Stimulated activated CD4-positive, alpha-beta T cell treated with anti-CD3 and anti-CD28 coated beads, Interleukin-1b, Interleukin-23, amount 100 ng/mL, for 48 hours (primary cell): ENCODE measurements at places on chromosomes 1 and 21.
A peak's percentile ranks its signal among the peaks of the same experiment; 100 is the strongest.

- peak; percentile 42 for DNase-seq
Measured at GRCh38 chr21:14453339-14454015, 70.5 kb upstream of the HSPA13 start.

- peak; percentile 87 for DNase-seq
Measured at GRCh38 chr1:148263128-148263905, 111.2 kb upstream of the NBPF11 start.

GRCh38 chr1:16612332-16613172 lies 812 bp downstream of the NBPF1 start:
- DNase-seq = no peak

- no peak for DNase-seq
Measured at GRCh38 chr1:176682830-176683535, 220.0 kb downstream of the PAPPA2 start.

DNA sequence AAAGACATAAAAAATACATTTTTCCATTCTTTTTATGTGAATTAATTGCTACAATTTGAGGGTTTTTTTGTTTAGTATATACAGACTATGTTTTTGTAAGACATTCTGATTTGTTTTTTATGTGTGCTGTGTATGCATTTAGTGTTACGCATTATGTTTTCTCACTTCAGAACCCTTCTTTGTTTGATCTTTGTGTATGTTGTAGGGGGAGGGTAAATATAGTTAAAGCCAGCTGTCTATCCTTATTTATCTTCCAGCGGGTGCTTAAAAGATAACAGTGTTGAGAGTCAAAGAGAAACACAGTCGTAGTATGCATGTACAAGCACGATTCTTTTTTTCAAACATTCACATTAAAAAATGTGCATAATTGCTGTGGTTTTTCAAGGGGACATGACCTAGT lies 97.5 kb upstream of the KIAA1614 start:
- no peak for DNase-seq

DNA sequence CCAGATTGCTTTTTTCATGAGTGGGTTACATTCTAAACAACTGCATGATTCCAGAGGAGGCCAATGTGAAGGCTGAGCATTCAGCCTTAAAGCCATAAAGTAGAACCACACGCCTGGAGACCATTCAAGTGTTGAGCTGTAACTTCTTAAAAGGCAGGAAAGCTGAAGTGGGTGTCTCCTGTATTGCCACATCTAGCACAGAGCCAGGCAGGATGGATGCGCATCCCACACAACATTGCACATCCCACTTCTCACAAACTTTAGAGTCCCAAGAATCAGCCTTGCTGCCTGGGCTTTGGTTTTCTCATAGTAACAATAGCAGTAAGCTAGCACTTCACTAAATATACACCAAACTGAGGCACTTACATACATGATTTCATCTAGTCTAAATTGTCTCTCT lies 151.7 kb downstream of the DAB1 start:
- DNase-seq = no peak

DNA sequence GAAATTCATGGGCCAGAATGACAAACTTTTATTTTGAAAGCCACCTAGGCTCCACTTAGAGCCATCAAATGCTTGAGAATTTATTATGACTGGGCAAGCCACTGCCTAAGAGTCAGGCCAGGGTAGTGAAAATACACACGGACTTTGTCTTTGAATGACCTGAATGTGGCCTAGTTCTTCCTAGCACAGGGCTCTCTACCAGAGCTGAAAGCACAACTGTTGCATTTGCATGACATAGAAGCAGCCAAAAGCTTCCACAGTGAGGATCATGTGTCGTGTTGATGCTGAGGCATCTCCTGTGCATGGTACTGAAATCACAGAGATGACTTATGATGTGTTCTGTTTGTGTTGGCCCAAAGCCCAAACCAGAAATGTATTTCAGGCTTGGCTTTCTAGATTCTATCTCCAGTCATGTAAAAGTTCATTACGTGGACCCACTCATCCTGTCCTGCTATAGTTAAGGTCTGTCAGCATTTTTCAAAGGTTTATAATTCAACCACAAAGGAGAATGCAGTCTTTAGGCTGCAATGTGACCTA lies 164.0 kb upstream of the UBE2U start:
- DNase-seq = no peak

GRCh38 chr1:150487763-150488115 lies 520 bp downstream of the TARS2 start:
- DNase-seq = no peak

GRCh38 chr21:27586986-27587385 lies 620.1 kb upstream of the ADAMTS5 start:
- no peak for DNase-seq

- no peak for DNase-seq
Measured at GRCh38 chr21:36785615-36786014, 86.7 kb downstream of the SIM2 start.

DNA sequence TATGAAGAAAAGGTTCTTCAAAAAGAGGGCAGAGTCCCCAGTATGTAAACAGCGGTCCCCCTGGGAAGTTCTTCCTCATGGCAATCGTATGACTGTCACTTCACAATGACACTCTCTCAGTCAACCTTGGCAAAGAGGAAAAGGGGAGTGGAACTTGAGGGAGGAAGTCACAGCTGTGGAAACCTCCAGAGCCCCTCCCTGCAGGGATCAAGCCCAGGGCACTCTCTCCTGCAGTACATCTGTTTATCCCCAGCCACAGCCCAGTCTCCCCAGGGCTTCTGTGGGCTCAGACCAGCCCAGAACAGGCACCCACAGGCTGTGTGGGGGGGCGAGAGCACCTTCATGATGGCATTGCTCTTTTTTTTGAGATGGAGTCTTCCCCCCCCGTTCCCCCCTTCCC lies 2.0 kb downstream of the ATP13A2 start:
- DNase-seq = no peak

DNA sequence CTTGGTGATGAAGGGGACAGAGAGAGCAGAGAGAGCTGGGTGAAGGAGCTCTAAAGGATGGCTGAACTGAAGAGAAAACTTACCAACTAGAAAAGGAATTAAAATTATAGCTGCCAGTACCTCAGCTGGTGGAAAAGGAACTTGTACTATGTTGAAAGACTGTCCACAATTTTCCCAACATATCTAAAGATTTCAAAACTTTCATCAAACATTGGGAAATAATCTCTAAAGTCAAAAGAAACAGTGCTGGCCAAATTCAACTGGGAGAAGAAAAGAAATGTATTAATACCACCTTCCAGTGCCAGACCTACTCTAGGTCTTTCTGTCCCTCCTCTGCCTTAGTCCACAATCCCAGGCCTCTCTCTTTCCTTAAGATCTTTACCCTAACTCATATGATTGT lies 6.1 kb downstream of the SMG5 start:
- no peak for DNase-seq

GRCh38 chr1:17339521-17339920 lies 31.5 kb downstream of the PADI4 start:
- no peak for DNase-seq

DNA sequence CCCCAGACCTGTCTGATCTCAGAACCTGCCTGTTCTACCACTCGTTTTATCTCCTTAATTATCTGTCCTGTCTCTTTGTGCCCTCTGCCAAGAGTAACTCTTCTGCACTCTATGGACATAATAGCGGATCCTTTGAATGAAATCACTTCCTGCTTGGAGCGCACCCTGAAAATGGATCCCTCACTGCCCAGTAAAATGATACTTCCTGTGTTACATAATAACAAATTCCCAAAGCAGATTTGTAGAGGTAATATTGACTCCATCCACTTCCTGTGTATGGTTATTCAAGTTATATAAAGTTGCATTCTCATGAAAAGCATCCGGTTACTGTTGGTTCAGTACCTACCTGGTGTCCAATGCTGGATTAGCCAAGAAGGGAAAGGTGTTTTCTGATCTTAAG lies 246.0 kb downstream of the TRABD2B start:
- no peak for DNase-seq

GRCh38 chr1:53766194-53766742 lies 27.3 kb upstream of the GLIS1 start:
- no peak for DNase-seq

DNA sequence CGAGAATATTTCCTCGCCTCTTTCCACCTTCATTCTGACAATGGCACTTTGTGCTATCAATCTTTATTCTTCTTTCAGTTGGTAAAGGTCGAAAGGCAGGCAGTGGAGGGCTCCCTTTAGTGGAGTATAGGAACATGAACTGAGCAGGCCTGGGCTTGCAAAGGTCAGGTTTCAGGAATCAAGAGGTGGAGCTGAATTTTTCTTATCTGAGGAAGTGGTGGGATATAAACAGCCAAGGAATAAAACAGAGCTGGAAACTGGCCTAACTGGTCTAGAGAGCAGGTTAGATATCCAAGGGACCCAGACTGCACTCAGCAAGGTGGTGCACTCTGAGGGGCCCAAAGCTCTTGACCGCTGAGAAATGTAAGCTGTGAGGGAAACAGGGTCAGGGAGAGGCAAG lies 99.1 kb downstream of the PLA2G4A start:
- DNase-seq = no peak

GRCh38 chr1:29134695-29135028 lies 11.0 kb upstream of the TMEM200B start:
- DNase-seq = no peak

GRCh38 chr1:204706838-204707509 lies 21.4 kb upstream of the LRRN2 start:
- DNase-seq = no peak

DNA sequence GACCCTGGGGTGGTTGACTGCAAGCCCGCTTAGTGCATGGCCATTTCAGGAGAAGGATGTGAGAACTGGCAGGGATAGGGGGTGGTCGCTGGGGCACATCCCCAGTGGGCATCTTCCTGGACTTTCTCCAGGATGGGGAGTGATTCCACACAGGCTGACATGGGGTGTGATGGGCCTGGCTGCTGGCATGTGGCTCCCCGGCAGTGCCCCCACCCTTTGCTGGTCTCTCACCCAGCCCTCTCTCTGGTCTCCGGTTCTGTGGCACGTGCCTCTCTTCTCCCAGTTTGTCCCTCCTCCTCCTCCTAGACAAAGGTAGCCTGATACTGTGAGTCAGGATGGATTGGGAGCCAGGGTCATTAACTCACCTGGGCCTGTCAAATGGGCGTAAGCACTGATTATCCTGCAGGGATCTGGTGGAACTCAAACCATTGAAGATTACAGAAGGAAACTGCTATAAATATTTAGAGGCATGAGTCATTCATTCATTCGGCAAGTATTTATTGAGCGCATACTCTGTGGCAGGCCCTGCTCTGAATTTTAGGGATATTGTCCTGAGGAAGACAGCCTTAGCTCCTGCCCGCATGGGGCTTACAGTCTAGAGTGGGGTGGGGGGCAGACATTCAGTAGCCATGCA lies 23.6 kb upstream of the EPS8L3 start:
- DNase-seq = no peak

- no peak for DNase-seq
Measured at GRCh38 chr1:224133741-224134299, 19.9 kb downstream of the FBXO28 start.

DNA sequence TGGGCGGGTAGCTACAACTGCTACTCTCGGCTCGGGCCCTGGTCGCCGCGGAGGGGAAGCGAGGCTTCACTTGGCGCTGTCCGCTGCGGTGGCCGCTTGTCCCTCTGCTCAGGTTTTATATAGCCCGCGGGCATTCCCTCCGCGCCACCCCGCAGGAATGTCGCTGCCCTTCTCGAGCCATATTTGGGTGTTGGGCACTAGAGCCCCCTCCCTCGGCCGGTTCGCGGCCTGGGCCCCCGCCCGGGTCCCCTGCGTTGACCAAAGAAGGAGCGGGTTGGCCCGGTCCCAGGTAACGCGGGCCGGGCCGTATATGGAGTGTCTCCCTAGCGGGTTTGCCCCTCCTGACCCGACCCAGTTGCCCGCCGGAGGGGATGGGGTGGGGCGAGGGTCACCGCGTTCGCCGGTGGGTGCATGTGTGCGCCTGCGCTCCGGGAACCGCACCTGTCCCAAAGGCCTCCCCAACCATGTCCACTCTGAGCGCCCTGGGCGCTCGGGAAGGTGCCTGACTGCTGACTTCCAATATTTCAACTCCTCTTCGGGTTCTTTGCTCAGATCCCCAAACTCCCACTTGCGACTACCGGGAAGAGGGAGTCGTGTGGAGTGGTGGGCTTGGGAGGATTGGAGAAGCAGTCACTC lies at the start of gene ACTA1:
Gene ACTA1 (minus strand): TSS at position 90 of the 636 bp plus-strand sequence. CDS start 979 bp downstream, outside the sequence.
- DNase-seq = no peak

- DNase-seq = no peak
Measured at GRCh38 chr1:102262994-102263393, 266.3 kb upstream of the OLFM3 start.

DNA sequence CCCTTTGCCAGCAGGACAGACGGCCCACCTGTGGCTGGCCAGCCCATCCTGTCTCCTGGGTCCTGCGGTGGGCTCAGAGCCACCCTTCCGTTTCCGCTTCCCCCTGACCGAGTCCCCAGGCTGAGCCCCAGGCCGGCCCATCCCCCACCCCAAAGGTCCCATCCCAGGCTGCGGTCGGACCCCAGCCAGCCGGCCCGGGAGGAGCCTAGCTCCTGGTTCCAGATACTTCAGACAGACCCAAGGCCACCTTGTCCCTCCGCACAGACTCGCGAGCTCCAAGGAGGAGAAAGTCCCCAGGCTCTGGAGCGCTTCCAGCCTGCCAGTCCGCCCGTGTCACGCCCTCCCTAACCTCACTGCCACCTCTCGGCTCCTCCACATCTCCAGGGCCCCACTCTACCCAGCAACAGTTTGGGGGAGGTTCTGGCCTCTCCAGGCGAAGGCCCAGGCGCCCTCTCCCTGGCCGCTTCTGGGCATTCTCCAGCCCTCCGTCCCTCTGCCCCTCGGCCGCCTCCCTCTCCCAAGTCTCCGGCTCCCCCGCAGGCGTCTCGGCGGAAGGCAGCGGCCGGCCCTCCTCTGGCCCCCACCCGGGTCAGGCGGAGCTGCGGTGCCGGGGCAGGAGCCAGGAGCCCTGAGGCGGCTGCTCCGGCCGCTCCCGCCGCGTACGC lies 835 bp downstream of the LRRN2 start:
- no peak for DNase-seq

GRCh38 chr1:68142461-68142860 lies 89.9 kb downstream of the WLS start:
- DNase-seq = no peak

DNA sequence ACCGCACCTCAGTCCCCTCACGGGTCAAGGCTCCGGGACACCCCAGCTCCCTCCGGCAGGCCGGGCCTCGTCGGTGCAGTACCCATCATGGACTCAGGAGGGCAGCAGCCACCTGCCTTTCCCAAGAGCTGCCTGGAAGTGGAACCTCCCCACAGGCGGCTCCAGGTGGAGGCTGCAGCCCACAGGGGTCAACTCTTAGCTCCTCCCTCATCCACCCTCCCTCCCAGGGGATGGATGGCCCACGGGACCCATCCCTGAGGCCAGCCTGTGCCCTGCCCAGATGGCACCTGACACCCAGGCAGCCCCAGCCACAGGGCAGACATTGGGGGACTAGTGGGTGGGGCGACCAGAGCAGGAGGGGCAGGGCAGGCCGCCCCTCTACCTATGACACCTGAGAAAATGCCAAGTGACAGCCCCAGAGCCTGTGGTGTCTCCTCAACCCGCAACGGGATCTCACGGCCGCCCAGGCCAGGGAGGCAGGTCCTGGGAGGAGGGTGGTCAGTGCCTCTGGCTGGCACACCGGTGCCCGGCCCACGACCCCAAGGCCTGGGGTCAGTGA lies 1.2 kb upstream of the ARHGEF16 start:
- DNase-seq = peak; percentile 72
